ENCODE measurements at places on chromosomes 5 and 9.
A peak's percentile ranks its signal among the peaks of the same experiment; 100 is the strongest.

- peak; percentile 24 for DNase-seq
Observed at GRCh38 chr5:95081500-95081960, 203.4 kb downstream of the MCTP1 start.

GRCh38 chr5:117204926-117205869 is 630.6 kb upstream of the SEMA6A start:
- no peak for DNase-seq

GRCh38 chr5:180844432-180844831 is 16.6 kb downstream of the ZFP62 start:
- DNase-seq, result no peak

DNA sequence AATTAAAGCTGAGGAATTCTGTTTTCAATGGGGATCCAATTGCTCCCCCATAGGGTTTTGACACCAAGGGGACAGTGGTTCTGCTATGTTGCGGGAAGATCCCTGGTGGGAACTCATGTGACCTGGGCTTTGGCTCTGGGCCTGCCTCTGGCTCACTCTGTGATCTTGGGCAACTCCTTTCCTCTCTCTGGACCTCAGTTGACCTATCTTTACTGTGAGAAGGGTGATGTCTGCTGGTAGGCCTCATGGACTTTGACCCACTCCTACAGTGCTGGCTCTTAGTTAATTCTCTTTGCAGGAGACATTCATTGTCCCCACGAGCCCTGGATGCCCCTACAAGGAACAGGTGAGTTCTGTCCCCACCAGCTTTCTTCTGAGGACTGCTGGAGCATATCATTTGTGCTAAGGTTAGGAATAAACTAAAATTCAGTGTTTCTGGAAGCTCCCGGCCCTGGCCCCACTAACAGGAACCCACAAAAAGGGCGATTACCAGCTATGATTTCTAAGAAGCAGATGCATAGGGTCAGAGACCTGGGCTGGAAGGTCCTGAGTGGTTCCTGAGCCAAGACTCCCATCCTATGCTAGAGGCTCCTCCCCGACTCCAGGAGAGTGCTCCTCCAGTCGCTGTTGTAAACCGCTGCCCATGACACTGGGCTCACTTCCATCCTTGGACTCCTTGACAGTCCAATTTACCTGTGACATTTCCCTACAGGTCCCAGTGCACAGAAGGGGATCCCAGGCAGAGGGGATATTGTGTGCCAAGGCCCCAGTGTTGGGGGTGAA is 218.3 kb downstream of the PAX5 start:
- no peak for DNase-seq

DNA sequence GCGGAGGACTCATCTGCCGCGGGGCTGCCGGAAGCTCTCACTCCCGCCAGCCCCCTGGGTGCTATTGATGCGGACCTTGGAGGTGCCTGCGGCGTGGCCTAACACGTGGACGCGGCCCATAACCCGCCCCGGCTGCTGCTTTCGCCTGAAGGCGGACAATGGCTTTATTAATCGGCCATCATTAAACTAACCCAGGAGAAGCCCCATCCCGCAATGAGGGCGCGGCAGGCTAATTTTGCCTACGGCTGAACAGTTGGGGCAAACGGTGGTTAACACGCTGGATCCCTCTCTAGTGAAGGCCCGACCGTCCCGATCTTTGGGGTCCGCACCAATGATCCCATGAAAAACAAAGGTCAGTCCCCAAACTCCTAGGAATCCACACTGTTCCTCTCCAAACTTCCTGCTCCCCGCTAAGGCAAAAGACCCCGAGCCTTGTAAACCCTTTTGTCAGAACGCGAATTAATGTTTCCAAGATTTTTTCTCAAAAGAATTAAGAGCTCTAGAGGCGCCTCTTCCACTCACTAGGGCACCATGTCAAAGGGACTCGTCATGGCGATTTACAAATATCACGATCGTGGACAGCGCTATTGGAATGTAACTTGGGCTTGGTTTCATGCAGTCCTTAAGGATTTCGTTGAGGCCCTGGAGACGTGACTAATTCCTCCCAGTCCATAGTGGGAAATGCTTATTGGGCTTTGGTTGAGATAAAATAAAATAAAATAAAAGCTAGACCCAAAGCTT is 193.1 kb downstream of the MEF2C start:
- no peak for DNase-seq

DNA sequence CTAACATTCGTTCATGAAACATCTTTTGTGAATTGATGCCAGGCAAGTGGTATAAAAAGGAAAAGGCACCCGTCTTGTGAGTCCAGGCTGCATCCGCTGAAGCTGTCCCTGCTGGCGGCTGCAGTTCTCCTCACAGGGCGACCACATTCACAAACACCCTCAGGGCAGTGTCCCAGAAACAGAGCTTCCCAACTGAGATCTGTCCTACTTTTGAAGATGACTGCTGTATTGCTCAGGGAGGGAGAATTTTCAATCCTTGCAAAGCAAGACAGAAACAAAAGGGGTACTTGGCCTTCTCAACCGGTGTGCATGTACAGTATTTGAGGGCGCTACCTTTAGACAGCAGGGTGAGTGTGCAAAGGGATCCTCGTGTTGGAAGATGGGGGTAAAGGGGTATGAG is 316.1 kb downstream of the GADD45G start:
- DNase-seq, result no peak

DNA sequence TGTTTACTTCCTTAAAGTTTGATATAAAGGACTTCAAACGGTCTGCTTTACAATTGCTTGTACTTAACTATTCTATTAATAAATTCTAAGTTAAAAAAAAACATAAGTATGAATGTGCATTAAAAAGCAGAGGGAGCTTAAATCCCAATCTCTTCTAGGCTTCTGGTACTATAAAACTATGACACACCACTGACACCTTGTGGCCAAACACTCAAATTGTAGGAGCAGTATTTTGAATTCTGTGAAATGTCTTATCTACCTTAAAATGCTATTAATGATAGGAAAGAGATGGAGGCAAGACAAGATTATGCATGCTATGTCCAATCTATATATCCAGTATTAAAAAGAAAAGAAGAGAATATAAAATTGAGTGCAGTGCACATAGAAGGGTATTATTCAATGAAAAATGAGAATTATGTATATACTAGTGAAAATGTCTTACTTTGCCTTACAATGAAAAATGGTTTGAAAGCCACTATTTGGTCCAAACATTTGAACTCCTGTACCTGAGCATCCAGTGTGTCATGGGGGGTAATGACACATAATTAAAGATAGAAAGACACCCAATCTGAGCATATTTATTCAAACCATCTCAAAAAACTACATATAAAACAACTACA is 87.6 kb downstream of the ERP44 start:
- no peak for DNase-seq

DNA sequence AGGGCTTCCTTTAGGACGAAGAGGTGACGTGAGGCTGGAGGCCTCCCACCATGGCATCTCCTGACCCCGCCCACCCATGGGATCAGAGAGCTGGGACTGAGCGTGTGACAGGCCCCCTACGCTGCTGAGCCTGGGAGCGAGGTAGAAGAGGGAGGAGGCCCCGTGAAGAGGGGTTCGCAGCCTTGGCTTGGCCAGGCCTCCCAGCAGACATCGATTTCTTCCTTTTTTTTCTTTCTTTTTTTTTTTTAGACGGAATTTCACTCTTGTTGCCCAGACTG is 39.5 kb downstream of the PTGES start:
- DNase-seq, result no peak

GRCh38 chr9:123997665-123998277 is 13.8 kb upstream of the LHX2 start:
- no peak for DNase-seq

GRCh38 chr5:153222936-153223335 is 267.5 kb upstream of the GRIA1 start:
- no peak for DNase-seq

DNA sequence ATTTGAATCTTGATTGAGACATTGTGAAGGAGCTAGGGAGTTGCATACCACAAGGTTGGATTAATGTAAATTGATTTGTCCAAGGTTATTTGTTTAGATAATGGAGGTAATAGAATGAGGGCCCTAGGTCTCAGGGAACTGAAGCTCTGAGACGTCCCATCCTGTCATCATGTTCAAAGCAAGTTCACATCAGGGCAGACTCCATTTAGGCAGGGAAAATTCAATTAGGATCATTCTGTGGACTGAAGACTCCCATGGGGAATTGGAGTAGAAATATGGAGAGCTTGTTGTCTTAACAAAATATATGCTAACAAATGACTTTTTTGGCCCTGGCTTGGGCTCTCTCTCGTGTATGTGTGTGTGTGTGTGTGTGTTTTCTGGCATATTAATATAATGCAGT is 722.0 kb upstream of the ADAMTS16 start:
- no peak for DNase-seq

- no peak for DNase-seq
Observed at GRCh38 chr5:154367101-154367500, 78.7 kb upstream of the SAP30L start.

GRCh38 chr9:132474253-132474652 is 64.2 kb downstream of the CFAP77 start:
- DNase-seq, result no peak

GRCh38 chr9:138062196-138062595 is 184.6 kb downstream of the CACNA1B start:
- no peak for DNase-seq

DNA sequence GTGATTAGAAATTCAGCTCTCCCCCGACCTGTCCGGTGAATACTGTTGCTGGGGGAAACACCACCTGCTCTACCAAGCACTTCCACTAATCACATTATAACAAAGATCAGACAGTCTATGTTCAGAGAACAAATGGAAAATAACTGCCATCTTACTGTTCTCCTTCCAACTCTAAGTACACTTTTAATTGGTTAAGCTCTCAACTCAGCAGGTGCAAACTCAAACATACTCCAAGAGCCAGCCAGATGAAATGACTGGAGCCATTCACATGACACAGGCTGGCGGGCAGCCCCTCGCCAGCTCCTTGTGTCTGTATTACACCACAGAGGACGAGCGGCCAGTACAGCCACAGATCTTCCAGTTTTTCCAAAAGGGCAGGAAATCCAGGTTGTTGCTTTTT is 16.1 kb downstream of the LIFR start:
- no peak for DNase-seq

GRCh38 chr9:114048533-114049415 is 29.3 kb downstream of the AMBP start:
- DNase-seq, result no peak

GRCh38 chr9:28155671-28156070 is 582.4 kb upstream of the C9orf72 start:
- no peak for DNase-seq

DNA sequence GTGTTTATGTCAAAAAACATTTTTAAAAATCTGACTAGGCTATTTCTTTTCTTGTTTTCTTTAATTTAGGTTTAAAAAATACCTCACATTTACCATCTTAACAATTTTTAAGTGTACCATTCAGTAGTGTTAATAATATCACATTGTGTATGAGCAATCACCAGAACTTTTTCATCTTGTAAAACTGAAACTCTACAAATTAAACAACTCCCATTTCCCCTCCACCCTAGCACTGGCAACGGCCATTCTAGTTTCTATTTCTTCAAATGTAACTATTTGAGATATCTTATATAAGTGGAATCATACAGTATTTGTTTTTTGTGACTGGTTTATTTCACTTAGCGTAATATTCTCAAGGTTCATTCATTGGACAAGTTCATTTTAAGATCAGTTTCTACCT is 27.7 kb downstream of the PLCXD3 start:
- no peak for DNase-seq

DNA sequence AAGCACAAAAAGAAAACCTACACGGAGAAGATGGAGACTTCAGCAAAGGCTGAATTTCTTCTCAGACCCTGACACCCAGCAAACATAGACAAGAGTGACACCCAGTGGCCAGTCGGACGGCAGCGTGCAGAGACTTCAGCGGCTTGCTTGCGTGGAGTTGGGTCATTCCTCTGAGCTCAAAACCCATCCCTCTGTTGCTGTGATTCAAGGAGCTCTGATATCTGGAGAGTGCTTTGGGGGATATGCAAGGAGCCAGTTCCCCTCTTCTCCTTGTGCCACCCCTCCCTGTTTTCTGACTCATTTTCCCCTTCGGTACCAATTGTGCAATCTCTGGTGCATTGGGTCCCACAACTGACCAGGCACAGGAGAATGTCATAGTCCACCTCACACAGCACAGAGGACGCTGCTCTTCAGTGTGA is 27.5 kb downstream of the SH3TC2 start:
- peak; percentile 64 for DNase-seq

DNA sequence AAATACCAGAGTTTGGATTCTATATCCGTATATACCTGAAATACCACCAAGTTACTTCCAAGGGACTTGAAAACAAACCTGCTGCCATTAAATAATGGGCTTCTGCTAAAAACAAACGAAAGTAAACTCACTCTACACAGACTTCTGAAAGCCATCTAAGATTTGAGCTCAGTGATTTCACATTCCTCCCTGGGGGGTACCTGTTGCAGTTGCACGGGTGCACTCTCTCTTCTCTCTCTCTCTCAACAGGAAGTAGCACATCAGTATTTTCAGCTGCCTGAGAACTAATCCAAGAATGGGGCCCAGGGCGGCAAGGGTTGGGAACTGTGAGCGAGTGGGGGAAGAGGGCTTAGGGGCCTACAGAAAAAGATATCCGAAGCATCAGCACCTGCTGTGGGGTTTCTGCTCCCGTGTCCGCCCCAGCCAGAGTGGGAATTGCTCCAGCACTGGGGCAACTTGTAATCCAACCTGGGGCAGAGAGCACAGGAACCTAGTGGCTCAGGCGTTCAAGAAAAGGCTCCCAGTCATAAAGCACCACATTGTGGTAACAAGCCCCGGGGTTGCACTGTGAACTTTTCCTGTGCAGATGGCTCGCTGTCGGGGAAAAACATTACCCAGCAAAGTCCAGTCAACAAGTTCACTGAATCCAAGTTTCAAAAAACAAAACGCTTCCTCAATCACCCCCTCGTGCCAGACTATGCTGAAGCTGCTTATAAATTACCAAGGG is 99.8 kb downstream of the EFNA5 start:
- no peak for DNase-seq

- no peak for DNase-seq
Observed at GRCh38 chr5:100854591-100854990, 48.5 kb downstream of the ST8SIA4 start.

DNA sequence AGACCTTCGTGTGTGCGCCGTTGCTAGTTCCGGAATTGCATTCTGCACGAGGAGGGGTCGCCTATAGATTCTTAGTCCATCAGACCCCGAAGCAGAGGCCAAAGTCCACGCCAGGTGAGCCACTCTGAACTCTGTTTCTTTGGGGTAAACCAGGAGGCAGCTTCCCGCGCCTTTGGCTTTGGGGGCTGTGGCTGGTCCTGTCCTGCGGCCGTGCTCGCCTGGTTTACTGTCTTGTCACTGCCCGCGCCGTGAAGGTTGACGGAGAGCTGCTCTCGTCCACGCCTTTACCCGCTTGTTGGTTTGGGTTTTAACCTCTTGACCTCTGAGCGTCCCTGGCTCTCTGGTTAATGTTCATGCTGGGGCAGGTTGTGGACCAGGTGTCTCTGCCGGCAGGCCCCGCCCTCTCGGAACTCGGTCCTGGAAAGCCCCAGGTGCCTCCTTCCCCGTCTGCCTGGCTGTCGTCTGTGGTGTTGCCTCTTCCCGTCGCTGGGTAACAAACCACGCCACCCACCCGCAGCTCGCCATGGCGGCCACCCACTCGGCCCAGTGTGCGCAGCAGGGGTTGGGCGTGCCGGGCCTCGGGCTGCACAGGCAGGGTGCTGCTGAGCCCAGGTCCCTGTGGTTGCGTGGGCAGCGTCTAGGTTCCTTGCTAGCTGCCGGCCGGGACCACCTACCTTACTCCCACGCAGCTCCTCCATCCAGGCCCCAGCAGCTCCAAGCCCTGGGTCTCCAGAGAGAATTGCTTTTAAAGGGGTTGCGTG is 44.6 kb upstream of the CACNA1B start:
- no peak for DNase-seq

- no peak for DNase-seq
Observed at GRCh38 chr5:16025681-16026080, 153.9 kb downstream of the MARCHF11 start.

- DNase-seq, result peak; percentile 65
Observed at GRCh38 chr9:99807276-99807852, 14.3 kb upstream of the NR4A3 start.
